ENCODE measurements at places on chromosomes 2 and 18.

- no peak for DNase-seq
These were observed 1107.2 kb downstream of the DPP10 start for GRCh38 chr2:115549611-115550130.

DNA sequence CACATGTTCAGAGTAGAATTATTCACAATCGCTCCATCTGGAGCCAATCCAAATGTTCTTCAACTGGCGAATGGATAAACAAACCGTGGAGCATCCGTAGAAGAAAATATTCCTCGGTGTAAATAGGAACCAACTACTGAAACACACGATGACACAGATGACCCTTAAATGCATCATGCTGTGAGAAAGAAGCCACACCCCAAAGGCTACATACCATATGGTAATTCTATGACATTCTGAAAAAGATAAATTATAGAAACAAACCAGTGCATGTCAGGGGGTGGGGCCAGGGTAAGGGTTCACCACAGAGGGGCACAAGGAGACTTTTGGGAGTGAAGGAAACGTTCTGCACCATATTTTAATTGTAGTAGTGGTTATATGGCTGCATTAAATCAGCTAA is 312.2 kb upstream of the SMIM21 start:
- no peak for DNase-seq

- peak; percentile 61 for DNase-seq
These were observed 197.7 kb upstream of the STON1 start for GRCh38 chr2:48332286-48332685.

DNA sequence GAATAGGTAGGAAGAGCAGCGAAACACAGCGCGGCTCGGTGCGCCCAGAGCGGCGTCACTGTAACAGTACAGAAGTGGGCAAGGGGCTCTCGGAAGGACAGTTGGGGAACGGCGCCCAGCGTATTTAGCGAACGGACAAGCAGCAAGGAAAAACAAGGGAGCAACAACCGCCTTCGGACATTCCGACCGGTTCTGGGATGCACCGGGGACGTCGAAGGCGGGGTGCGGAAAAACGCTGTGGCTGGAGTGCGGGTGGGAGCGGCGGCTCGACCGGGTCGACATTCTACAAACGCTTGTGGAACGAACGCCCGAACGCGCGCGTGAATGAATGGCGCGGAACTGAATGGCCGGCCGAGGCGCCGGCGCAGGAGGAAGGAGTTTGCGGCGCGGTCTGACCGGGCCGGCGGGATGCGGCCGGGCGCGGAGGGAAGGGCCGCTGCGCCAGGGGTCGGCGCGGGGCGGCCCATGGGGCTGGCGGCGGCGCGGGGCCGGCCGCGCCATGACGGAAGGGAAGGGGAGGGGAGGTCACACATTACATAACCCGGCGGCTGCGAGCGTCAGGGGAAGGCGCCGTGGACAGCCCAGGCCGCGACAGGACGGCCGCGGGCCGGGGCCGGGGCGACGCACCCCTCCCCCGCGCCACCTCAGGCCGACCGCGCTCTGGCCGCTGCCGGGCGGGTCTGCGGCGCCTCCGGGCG is 605 bp downstream of the REV1 start:
- peak; percentile 31 for DNase-seq

DNA sequence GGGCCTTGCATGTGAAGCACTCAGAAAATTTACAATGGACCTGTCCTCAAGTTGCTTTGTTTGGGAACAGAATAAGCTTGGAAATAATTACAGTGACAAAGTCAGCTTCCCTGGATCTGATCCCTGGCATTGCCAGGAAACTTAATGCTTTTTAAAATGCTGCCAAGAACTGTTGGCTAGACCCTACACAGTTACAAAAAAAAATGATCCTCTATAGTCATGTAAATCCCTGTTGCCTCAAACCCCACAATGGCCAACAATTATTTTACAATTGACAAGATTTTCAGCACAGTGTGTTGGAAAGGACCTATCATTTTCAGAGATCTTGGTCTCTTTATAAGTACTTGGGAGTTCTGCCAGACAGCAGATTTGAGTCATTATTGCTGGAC is 470.4 kb upstream of the ACVR2A start:
- peak; percentile 75 for DNase-seq

GRCh38 chr18:6412933-6413472 is 1.7 kb downstream of the L3MBTL4 start:
- no peak for DNase-seq

- DNase-seq, result no peak
These were observed 70.8 kb downstream of the FAM117B start for GRCh38 chr2:202705446-202706020.

GRCh38 chr2:237280939-237281338 is 133.0 kb downstream of the COL6A3 start:
- no peak for DNase-seq

DNA sequence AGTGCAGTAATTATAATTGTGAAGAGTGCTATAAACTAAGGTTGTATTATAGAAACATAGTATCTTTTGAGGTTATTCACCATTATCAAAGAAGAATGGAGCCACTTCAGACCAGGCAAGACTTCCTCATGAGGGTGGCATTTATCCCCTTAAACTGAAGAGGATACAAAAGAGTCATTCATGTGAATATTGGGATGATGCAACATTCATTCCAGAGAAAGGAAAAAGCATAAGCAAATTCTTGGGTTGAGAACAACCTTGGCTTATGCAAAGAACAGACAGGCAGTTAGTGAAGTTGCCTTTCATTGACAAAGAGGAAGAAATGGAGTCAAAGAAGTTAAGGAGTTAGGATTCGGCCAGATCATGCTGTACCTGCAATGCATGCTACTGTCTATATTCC is 682.5 kb downstream of the MBD2 start:
- DNase-seq, result no peak

- no peak for DNase-seq
These were observed 135.8 kb downstream of the TPO start for GRCh38 chr2:1548910-1549673.

GRCh38 chr2:79849241-79849640 is 336.4 kb downstream of the CTNNA2 start:
- DNase-seq, result no peak

GRCh38 chr18:37754141-37754540 is 188.5 kb upstream of the CELF4 start:
- no peak for DNase-seq

DNA sequence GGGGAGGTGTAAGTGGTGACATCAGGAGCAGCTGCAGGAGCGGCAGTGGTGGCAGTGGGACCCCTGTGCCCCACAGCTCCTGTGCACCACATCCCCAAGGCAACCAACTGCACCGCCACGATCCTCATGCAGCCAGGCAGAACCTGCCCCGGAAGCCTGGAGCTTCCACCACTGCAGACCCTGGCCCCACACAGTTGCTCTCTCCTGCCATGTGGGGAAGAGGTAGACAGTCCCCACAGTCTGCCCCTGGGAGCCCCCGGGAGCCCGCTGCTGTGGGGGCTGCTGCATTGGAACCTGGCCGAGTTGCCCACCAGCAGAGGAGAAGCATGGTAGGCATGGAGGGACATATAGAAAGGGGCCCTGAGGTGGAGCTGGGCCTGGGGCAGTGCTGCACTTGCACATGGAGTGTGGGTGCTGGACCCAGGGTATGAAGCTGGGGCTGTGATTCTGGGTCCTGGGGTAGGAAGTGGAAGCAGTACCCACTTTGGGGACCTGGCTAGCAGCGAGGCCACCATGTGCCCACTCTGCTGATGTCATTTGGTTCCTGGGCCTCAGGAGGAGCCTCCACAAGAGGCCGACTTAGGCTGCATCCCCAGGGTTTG is 623.3 kb upstream of the LRRTM4 start:
- DNase-seq, result no peak

- DNase-seq, result peak; percentile 70
These were observed at the start of gene ZNF516 for GRCh38 chr18:76495006-76495370. ZNF516 (minus strand) TSS chr18:76495242; CDS start chr18:76443054, 52,188 bp downstream.

- DNase-seq, result no peak
These were observed 80.6 kb downstream of the RIT2 start for GRCh38 chr18:43034683-43035500.

DNA sequence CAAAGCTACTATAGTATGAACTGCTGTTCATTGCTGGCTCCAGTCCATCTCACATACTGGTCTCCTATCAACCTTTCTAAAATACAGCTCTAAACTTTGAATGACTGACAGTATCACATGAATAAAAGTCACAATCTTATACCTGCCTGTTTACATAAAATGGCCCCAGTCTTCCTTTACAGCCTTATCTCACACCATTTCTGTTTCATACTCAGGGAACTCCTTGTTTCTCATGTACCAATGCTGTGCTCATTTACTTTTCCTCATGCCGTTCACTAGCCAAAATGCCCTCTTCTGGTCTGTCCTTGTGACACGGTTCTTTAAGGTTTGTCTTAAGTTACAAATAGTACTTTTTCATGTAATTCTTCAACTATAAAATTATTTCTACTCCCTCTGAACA is 6.2 kb downstream of the ATP5MC3 start:
- no peak for DNase-seq

DNA sequence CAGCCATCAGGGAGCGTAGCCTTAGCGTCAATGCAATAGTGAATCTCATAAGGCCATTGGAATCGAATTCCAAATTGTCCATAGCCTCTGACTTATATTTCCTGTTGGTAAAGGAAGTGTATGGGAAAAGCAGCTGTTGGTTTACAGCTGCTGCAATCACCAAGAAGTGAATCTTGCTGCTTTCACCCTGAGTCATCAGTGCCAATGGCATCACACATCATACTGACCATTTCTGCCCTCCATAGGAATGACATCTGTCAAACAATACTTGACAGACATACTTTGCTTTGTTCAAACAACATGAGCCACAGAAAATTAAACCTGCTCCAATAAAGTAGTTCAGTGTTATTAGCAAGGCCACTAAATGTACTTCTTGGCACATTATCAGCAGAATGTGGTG is 111.2 kb upstream of the KLHL29 start:
- DNase-seq, result no peak

GRCh38 chr18:23377669-23378301 is 75.3 kb upstream of the RIOK3 start:
- no peak for DNase-seq

DNA sequence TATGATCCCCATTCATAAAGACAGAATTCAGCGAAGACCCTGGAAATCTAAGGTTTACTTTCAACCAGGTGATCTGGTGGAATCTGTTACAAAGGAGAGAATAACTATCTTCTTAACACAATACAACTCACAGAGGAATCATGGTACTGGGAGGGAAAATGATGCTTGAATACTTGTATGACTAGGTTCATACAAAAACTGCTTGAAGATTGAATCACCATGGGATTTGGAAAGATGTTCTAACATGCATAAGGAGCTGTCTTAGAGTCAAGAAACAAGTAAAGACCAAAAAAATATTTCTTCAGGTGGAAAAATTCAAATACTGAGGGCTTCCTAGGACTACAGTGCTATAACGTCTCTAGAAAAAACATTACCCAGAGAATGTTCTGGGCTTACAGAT is 32.2 kb downstream of the COL5A2 start:
- no peak for DNase-seq

DNA sequence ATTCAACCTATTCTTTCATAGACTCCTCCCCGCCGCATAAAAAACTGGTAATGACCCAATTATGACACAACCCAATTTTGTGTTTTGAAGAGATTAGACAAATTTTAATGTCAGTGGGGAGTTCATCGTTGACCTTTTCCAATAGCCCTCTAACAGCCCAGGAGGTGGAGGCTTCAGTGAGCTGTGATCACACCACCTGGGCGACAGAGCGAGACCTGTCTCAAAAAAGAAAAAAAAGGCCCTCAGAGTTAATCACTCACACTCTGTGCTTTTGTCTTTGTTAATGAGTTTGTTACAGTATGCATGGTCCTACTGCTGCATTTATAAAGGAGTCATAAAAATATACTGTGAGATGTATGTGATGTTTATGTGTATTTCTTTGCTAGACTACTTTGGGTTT is 510.6 kb downstream of the CPS1 start:
- DNase-seq, result no peak

DNA sequence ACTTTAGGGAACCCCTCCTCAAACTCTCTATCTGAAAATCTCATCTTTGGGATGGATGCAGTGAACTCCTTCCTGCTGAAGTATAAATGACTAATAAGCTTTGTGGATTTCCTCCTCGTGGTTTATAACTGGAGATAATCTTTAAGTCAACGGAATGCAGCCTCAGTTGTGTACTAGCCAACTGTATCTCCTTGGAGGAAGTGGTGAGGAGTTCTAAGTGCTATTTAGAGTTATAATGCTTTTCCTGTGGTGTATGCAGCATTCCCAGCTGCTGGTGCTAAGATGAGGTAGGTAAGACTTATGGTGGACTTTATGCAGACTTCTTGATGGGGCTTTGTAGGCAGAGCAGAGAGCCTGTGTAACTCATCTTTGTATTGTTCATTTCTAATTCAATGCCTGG is 90.9 kb downstream of the LYPD6B start:
- no peak for DNase-seq

GRCh38 chr2:60739156-60739555 is 16.9 kb upstream of the PAPOLG start:
- no peak for DNase-seq

- no peak for DNase-seq
These were observed 3.8 kb downstream of the BOK start for GRCh38 chr2:241562269-241562891.

- no peak for DNase-seq
These were observed 27.4 kb upstream of the MCM6 start for GRCh38 chr2:135903650-135904049.

DNA sequence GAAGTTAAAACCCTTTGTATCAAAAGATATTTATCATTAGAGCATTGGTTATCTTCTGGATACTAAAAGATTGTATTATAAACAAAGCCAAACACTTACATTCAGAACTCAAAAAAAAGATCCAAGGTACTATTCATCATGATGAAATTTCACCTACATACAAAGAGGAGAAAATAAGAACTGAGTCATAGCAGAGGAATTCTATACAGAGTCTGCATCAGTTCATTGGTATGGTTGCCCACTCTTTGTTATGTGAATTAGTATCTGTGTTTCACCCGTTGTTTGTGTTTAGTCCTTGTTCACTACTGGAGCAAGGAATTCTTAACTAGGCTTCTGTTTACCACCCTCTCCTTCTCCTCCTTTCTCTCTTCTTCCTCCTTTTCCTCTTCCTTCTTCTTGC is 157.9 kb downstream of the LNPK start:
- DNase-seq, result no peak

DNA sequence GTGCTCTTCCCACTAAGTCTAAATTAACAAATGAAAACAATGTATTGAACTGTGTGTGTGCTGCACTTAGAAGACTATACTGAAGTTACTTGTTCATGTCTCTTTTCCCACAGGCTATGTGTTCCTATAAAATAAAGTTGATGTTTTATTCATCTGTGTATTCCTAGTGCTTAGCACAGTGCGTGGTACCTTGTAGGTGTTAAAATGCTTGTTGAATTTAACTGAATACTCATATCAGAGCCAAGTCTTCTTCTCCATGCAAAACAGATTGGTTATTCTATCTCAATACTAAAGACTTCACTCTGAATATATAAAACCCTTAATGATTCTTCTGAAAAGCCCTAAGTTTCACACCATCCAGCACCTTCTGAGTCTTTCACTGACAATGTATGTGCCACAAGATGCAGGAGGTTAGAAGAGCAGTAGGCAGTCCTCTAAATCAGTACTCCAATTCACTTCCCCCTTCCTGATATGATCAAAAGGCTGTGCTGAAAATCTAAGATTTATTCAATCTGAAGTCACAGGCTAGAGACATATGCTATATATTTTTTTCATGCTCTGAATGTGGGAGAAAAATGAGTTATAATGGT is 231.7 kb upstream of the CCDC150 start:
- no peak for DNase-seq

- no peak for DNase-seq
These were observed 124.2 kb upstream of the SATB2 start for GRCh38 chr2:199581935-199582360.

- no peak for DNase-seq
These were observed 125.6 kb upstream of the HS6ST1 start for GRCh38 chr2:128444121-128444771.

GRCh38 chr2:68736086-68736485 is 1.5 kb downstream of the ARHGAP25 start:
- DNase-seq, result no peak
